Brain (organoid and tissue), 16 donors: ENCODE measurements at places on chromosomes 5 and 9.
A peak's percentile ranks its signal among the peaks of the same experiment; 100 is the strongest.

- DNase-seq, result no peak
These were observed 24.1 kb downstream of the FYB1 start for GRCh38 chr5:39195198-39195826.

GRCh38 chr5:16943846-16944678 lies 8.0 kb upstream of the MYO10 start:
- DNase-seq, result no peak

- no peak for DNase-seq
These were observed 9.5 kb downstream of the HABP4 start for GRCh38 chr9:96459268-96460007.

DNA sequence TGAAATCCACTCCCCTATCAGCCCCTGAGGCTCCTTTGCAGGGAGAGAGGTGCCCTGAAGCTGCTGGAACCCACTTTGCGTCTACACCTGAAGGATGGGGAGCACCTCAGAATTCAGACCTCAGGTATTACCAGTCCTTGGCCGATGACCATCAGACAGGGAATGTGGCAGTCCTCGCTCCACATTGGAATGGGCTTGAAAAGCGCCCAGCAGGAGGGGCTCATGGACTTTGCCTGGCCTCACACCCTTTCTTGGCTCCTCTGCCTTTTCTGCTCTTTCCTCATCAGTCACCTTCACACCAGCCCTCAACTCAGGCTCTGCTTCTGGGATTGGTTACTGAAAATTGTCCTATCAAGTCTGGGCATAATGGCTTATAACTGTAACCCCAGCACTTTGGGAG lies 83.9 kb downstream of the BARX1 start:
- no peak for DNase-seq

GRCh38 chr5:149422366-149423048 lies 43.4 kb upstream of the IL17B start:
- no peak for DNase-seq

GRCh38 chr5:179904463-179905160 lies 3.1 kb downstream of the TBC1D9B start:
- no peak for DNase-seq

- peak; percentile 2 for DNase-seq
These were observed 49.3 kb upstream of the PPARGC1B start for GRCh38 chr5:149680810-149681221.

- no peak for DNase-seq
These were observed 17.0 kb downstream of the BICD2 start for GRCh38 chr9:92747459-92748232.

DNA sequence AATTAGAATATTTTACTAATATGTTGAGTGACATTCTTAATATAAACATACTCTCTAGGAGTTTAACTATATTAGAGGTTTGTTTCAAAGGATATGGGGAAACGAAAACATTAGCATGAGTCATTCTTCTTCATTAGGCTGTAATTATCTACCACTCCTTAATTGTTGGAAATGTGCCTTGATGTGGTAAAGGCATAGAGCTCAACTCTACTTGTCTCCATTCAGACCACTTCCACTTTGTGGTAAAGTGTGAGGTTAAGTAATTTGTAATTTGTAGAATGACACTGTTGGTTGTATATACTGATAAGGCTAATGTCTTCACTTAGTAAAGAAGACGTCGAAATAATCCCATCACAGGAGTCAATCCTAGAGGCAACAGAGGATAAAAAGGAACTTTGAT lies 58.1 kb downstream of the HAPLN1 start:
- no peak for DNase-seq

DNA sequence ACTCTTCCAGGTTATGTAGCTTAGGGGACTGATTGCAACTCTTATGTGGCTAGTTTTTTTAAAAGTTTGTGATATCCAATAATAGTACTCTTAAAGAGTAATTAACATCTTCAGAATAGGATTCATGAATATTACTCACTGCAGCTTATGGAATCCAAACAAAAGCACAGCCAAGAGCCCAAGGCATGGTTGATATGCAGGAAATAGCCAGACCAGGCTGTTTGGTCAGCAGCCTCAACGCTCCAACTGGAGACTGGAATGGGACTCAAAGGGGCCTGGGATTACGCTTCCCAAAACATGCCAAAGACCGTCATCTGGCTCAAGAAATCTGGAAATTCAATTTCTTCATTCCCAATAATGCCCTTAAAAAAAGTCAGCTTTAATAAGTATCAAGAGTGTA lies 268.6 kb downstream of the SEC61B start:
- DNase-seq, result no peak

DNA sequence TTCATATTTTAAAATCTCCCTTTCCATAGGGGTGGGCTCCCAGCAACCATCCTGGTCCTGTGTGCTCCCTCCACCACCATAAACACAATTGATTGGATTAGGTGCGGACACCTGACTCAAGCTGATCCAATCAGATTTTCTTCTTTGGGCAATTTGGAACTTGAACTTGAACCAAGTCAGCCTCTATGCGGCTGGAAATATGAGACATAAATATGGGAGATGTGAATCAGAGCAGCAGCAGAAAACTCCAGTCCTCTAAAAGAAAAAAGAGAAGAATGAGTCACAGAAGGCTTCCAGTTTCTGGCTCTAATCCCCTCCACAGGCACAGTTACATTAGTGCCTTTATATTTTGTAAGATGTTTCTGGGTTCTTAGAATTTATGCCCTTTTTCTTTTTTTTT lies 306.6 kb downstream of the MLLT3 start:
- DNase-seq, result no peak

GRCh38 chr5:84213212-84213611 lies 171.5 kb downstream of the EDIL3 start:
- no peak for DNase-seq

DNA sequence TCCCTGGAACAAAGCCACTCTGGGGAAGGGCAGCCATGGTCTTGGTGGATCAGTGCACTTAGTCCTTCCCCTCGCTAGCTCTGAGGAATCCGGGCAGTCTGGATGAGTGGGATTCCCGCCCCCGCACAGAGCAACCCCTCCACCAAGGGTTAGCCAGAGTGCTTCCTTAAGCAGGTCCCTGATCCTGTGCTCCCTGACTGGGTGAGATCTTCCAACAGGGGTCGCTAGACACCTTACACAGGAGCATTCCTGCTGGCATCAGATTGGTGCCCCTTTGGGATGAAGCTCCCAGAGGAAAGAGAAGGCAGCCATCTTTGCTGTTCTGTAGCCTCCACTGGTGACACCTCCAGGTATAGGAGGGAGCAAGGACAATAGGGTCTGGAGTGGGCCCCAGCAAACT lies 228.8 kb downstream of the AP3B1 start:
- no peak for DNase-seq

GRCh38 chr9:125261501-125262293 lies at the start of gene GAPVD1:
GAPVD1 (plus strand) TSS chr9:125261826; CDS start chr9:125298922, 37,096 bp downstream.
- DNase-seq, result peak; percentile 95

GRCh38 chr5:94788527-94788926 lies 170.1 kb downstream of the SLF1 start:
- DNase-seq, result no peak

- peak; percentile 15 for DNase-seq
These were observed 299.8 kb upstream of the NUDT12 start for GRCh38 chr5:103862398-103862797.

DNA sequence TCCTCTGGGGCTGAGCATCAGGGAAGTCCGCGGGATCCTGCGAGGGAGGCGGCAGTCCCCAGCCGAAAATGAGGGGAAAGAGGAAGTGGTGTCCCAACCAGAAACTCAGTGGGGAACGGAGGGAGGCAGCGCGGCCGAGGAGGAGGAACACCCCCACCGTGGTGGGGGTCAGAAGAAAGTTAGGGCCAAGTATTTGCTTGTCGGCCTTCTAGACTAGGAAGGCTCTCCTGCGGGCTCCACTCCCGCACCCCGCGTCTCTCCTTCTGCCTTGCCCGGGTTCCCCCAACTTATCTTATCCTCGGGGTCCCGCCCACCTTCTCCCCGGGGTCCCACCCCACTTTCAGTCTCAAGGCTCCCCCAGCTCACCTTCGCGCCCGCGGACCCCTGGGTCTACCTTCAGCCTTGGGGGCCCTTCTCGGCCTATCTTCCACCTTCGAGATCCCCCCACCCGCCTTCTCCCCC lies 557 bp upstream of the PHF2 start:
- DNase-seq, result peak; percentile 47

- peak; percentile 49 for DNase-seq
These were observed 107.6 kb downstream of the MUSK start for GRCh38 chr9:110776221-110776620.

- no peak for DNase-seq
These were observed 20.3 kb downstream of the SLC36A3 start for GRCh38 chr5:151283120-151283825.

DNA sequence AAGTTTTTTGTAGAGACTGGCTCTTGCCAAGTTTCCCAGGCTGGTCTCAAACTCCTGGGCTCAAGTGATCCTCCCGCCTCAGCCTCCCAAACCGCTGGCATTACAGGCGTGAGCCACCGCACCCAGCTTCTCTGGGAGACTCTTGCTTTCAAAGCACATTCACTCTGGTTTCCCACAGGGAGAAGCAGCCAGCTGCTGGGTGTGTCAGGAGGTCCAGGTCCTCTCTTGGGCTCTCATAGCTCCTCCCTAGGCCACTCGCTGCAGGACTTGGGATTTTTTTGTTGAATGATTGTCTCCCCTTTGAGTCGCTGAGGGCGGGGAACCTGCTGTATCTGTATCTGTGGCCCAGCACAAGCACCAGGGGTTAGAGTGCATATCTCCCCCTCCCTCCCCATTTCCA lies 68.4 kb upstream of the RAPGEF1 start:
- DNase-seq, result no peak

- peak; percentile 45 for DNase-seq
These were observed 2.0 kb downstream of the MYO10 start for GRCh38 chr5:16934123-16934522.

DNA sequence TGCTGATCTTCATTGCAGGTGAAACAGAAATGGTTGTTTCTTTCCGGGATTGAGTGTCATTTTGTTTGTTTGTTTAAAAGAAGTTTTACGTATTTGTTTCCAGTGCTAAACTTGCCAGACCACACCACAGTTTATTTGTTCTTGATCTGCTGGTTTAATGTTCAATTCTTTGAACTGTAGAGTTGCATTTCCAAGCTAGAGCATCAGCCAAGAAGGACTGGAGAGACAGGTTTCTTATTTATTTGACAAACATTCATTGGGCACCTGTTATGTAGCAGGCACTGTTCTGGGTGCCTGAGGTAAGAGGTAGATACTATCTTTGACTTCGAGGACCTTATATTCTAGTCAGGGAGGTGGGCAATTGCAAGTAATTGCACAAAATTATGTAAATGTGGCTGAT lies 45.0 kb downstream of the MCCC2 start:
- no peak for DNase-seq

DNA sequence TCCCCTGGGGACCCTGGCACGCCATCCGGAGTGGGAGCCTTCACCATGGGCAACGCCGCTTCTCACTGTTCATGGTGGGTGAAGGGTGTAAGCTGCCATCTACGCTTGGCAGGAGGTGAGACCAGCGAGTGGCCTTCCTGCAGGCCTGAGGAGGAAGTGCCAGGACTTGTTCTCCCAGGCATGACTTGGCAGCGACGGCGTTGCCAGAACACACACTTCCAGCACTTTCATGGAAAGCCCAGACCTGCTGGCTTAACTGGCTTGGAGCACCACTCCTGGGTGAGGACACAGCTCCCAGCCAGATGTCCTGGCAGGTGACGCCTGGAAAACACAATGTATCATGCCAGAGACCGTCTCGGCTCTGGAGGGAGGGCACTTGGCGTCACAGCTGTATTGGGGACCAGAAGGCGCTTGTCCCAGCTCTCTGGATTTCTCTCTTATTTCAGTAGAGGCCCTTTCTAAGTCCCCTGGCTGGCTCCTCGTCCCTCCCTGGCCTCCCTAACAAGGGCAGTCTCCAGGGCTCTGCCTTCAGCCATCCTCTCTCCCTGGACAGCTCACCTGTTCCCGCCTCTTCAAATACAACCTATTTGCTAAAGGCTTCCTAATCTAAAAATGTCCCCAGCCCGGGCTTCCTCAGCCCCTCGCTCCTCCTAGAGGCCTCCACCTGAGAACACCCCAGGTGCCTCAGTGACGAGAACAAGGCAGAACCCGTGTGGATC lies 188.3 kb downstream of the OLFM1 start:
- no peak for DNase-seq

DNA sequence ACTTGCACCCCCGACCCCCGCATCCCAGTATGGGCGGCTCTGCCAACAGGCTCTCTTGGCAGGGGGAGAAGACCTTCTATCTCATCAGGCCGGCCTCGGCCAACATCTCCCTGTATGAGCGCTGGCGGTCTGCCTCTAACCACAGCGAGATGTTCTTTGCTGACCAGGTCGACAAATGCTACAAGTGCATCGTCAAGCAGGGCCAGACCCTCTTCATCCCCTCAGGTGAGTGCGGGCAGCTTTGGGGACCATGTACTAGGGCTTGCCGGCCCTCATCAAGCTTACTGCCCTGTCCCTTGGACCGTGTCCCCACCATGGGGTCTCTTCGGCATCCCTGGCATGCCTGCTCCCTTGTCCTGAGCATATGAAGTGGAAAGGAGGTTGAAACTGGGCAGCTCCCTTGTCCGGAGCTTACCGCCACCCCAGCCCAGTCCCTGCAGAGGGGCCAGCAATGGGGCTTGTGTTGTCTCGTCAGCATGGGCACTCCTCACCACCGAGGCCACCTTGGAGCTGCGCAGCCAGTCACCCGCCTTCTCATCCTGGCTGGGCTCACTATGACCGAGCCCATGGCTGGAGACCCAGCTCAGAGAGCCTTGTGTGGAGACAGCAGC lies 78.1 kb downstream of the PHF2 start:
- no peak for DNase-seq

DNA sequence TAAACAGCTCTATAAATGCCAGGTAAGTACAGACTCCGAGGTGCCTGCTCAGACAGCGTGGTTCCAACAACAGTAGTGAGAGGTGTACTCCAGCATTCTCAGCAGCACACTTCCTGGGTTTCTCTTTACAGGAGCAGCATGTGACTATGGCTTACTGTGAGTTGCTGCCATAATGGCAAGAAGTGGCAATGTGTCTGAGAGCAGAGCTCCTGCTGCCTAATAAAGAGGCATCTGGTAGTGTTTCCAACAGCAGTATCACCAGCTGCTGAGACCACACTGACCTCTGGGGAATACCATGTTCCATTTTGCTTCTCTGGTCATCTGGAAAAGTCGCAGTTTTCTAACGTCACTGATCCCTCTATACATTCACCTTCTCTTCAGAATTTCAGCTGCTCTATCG lies 398.2 kb downstream of the SLCO4C1 start:
- DNase-seq, result peak; percentile 27

- peak; percentile 78 for DNase-seq
These were observed 47.8 kb upstream of the PSD2 start for GRCh38 chr5:139747583-139748504.

- no peak for DNase-seq
These were observed 33.3 kb downstream of the TMEM161B start for GRCh38 chr5:88235346-88235745.
